ENCODE measurements at places on chromosomes 12 and 14. TPM values are rescaled to one million over a fixed set of nuclear protein-coding genes. Genes with fewer than 3 reads are reported as not detected.

DNA sequence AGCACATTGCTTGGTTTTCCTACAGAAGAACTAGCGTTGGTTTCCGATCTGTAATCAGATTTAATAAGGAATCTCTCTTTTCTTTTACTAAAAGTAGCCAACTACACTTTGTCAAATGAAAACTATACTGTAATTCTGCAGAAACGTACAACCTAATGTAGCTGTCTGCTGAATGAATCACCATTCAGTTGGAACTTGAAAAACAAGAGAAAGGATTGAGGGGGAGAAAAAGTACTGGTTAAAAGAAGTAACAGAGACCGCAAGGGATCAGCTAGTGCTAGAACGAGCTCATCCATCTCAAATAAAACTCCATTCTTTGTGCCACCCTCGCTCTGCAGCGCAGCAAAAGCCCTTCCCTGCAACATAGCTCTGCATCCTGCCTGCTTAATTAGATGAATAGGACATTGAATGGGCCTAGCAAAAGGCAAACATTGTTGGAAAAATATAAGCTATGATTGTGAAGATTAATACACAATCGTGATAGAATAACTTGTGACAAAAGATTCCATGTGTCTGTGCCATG is 2.6 kb downstream of the GARIN2 start:
- no peak overlapping the region for H3K4me3 ChIP-seq
- no peaks in the 10 kb centered on the region for H3K4me1 ChIP-seq
- H3K27ac ChIP-seq, result no peak overlapping the region
- DNase-seq, result no peak
- no peaks in the 10 kb centered on the region for H3K36me3 ChIP-seq

DNA sequence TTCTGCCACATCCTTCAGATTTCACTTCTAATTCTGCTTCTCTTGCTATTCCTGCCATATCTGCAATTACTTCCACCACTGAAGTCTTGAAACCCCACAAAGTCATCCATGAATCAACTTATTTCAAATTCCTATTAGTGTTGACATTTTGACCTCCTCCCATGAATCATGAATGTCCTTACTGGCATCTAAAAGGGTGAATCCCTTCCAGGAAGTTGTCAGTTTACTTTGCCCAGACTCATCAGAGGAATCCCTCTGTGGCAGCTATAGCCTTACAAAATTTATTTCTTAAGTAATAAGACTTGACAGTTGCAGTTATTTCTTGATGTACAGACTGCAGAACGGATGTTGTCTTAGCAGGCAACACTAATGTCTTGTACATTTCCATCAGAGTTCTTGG is 162.9 kb downstream of the PCNX1 start:
- H3K36me3 ChIP-seq, result peaks cover 41% of the 10 kb centered on the region
- peaks cover 6% of the 10 kb centered on the region for H3K4me1 ChIP-seq
- H3K4me3 ChIP-seq, result no peak overlapping the region
- no peak overlapping the region for H3K27ac ChIP-seq
- DNase-seq, result no peak

- H3K27me3 ChIP-seq, result no peaks in the 10 kb centered on the region
- no peaks in the 10 kb centered on the region for H3K36me3 ChIP-seq
- no peak for DNase-seq
- H3K27ac ChIP-seq, result no peak overlapping the region
- H3K4me3 ChIP-seq, result no peak overlapping the region
These were observed 30.4 kb upstream of the BEGAIN start for GRCh38 chr14:100617410-100618317.

- no peaks in the 10 kb centered on the region for H3K27me3 ChIP-seq
- no peak overlapping the region for H3K27ac ChIP-seq
- no peaks in the 10 kb centered on the region for H3K36me3 ChIP-seq
- no peak overlapping the region for H3K4me3 ChIP-seq
- no peak for DNase-seq
These were observed 34.9 kb downstream of the RERGL start for GRCh38 chr12:18054925-18055619.

GRCh38 chr12:18358077-18358476 is 96.8 kb downstream of the PIK3C2G start:
- no peak for DNase-seq
- no peak overlapping the region for H3K27ac ChIP-seq
- H3K4me1 ChIP-seq, result no peaks in the 10 kb centered on the region
- H3K36me3 ChIP-seq, result no peaks in the 10 kb centered on the region
- no peak overlapping the region for H3K4me3 ChIP-seq

- H3K4me1 ChIP-seq, result no peaks in the 10 kb centered on the region
- no peak overlapping the region for H3K27ac ChIP-seq
- no peak for DNase-seq
- H3K36me3 ChIP-seq, result no peaks in the 10 kb centered on the region
These were observed 199.5 kb upstream of the SFSWAP start for GRCh38 chr12:131511391-131511802.

DNA sequence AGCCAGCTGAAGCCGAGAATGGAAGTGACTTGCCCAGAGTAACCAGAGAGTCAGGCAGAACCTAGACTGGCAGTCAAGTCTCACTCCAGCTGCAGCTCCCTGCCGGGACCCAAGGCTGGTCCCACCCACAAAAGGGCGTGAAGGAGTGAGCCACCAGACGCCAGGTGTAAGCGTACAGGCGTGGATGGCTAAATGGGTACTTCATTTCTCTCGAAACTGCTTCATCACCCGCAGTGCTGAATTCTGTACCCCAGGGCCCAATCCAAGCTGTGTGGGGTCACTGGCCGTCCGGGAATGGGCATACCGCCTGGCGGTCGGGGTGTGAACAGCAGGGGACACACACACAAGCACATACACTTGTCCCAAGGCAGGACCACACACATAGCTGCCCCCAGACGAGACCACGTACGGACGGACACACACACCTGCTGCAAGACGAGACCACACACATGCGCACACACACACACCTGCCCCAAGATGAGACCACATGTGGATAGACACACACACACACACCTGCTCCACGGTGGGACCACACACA is 34.8 kb downstream of the DEGS2 start:
- DNase-seq, result no peak
- H3K27me3 ChIP-seq, result no peaks in the 10 kb centered on the region
- no peaks in the 10 kb centered on the region for H3K4me1 ChIP-seq
- no peak overlapping the region for H3K4me3 ChIP-seq
- no peak overlapping the region for H3K27ac ChIP-seq

- no peaks in the 10 kb centered on the region for H3K27me3 ChIP-seq
- no peak overlapping the region for H3K27ac ChIP-seq
- no peaks in the 10 kb centered on the region for H3K36me3 ChIP-seq
These were observed 82.4 kb downstream of the ARF6 start for GRCh38 chr14:49975276-49975675.

DNA sequence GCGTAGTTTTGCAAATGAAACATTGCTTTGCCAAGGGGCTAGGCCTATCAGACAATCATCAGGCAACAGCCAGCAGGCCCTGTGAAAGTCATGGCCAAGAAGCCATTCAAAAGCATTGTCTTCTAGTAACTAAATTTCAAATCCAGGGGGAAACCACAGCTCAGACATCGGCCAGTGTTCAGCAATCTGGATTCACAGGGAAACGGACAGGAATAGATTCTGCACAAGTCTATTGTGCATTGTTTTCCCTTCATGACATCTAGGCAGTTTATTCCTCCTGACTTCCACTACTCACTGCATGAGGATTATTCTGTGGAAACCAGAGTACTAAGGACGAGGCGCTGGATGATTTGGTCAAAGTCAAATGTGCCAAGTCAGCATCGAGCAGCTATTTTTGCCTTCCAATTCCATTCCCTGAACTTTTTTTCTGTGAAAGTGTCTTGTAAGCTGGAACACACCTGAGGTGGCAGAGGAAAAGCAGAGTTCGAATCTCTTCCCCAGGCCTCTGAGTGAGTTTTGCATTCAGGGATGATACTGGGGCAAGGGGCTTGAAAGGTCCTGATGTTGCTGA is 75.4 kb downstream of the VCPKMT start:
- H3K4me1 ChIP-seq, result peaks cover 24% of the 10 kb centered on the region
- DNase-seq, result no peak
- H3K36me3 ChIP-seq, result no peaks in the 10 kb centered on the region
- H3K27ac ChIP-seq, result peak overlapping the region; percentile 65
- H3K4me3 ChIP-seq, result no peak overlapping the region

GRCh38 chr12:95637471-95638155 is 86.3 kb upstream of the USP44 start:
- peaks cover 15% of the 10 kb centered on the region for H3K4me1 ChIP-seq
- DNase-seq, result no peak
- H3K36me3 ChIP-seq, result no peaks in the 10 kb centered on the region
- H3K27ac ChIP-seq, result no peak overlapping the region
- no peak overlapping the region for H3K4me3 ChIP-seq

GRCh38 chr14:54493293-54493692 is 4.5 kb upstream of the GMFB start:
- H3K27me3 ChIP-seq, result no peaks in the 10 kb centered on the region
- DNase-seq, result no peak
- peaks cover 5% of the 10 kb centered on the region for H3K4me1 ChIP-seq
- H3K36me3 ChIP-seq, result no peaks in the 10 kb centered on the region

DNA sequence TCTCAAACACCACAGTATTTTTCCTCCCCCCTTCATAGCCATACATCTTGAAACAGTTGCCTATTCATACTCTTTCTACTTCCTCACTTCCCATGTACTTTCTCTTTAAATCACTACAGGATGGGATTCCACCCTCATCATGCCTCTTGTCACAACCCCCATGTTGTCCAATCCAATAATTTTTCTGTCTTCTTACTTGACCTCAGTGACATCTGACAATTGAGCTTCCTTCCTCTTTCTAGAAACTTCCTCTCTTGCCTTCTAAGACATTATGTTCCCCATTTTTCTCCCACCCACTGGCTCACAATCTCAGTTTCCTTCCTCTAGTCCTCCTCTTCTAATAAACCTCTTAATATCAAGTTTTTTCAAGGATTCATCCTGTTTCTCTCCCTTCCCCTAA is 5.3 kb downstream of the C2CD5 start:
- peaks cover 38% of the 10 kb centered on the region for H3K4me1 ChIP-seq
- H3K27me3 ChIP-seq, result no peaks in the 10 kb centered on the region
- DNase-seq, result no peak
- H3K36me3 ChIP-seq, result no peaks in the 10 kb centered on the region
- peak overlapping the region; percentile 64 for H3K27ac ChIP-seq
- H3K4me3 ChIP-seq, result no peak overlapping the region

DNA sequence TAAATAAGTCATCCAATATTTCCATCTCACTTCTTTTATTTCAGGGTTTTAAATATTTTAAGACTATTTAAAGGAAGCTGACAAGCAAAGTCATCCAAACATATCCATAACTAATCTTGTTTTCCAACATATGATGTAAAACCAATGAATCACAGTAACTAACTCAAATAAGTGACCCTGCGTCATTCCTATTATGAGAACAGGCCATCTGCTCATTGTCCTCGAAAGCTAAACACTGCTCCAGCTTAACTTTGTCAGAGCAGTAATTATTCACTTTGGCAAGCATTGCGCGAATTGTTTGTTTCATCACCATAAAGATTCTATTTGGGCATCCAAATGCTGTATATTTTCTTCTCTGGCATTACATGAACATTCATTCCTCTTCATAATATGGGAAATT is 99.1 kb downstream of the CAPZA3 start:
- H3K4me3 ChIP-seq, result no peak overlapping the region
- no peaks in the 10 kb centered on the region for H3K36me3 ChIP-seq
- H3K27ac ChIP-seq, result no peak overlapping the region
- no peaks in the 10 kb centered on the region for H3K27me3 ChIP-seq
- H3K4me1 ChIP-seq, result no peaks in the 10 kb centered on the region

DNA sequence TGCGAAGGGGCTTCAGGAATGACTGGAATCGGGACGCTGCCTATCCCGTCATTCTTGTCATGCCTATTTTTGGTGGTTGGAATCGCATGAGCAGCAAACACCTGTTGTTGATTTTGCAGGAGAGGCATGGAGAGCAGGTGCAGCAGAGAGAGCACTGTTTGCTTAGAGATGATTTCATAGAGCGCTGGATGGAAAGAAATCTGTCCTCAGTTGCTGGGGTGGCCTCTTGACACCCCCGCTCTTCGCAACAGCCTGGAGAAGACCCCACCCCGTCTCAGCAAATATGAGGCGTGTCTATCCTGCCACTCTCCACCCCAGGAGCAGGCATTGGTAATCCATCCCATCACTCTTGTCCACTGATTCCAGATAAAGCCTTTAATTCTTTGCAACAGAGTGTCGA is 19.3 kb upstream of the NCOR2 start:
- no peak overlapping the region for H3K4me3 ChIP-seq
- no peak overlapping the region for H3K27ac ChIP-seq
- H3K36me3 ChIP-seq, result no peaks in the 10 kb centered on the region
- DNase-seq, result no peak
- peaks cover 17% of the 10 kb centered on the region for H3K4me1 ChIP-seq
- H3K27me3 ChIP-seq, result no peaks in the 10 kb centered on the region

GRCh38 chr12:53998110-53998899 is 1.7 kb upstream of the HOXC9 start:
- no peak for DNase-seq
- peaks cover 3% of the 10 kb centered on the region for H3K27me3 ChIP-seq
- H3K4me1 ChIP-seq, result peaks cover 42% of the 10 kb centered on the region
- no peak overlapping the region for H3K27ac ChIP-seq

DNA sequence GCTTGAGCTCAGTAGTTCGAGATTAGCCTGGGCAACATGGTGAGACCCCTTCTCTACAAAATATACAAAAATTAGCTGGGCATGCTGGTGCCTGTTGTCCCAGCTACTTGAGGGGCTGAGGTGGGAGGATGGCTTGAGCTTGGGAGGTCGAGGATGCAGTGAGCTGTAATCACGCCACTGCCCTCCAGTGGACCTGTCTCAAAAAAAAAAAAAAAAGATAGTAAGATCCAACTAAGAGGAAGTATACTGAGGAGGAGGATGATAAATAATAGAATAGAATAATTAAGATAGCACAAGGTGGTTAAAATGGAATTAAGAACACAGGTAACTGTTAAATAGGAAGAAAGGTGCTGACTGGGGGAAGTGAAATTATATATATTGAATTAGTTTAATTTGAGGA is 37.0 kb upstream of the BAZ1A start:
- no peak overlapping the region for H3K4me3 ChIP-seq
- H3K4me1 ChIP-seq, result no peaks in the 10 kb centered on the region
- no peaks in the 10 kb centered on the region for H3K27me3 ChIP-seq

DNA sequence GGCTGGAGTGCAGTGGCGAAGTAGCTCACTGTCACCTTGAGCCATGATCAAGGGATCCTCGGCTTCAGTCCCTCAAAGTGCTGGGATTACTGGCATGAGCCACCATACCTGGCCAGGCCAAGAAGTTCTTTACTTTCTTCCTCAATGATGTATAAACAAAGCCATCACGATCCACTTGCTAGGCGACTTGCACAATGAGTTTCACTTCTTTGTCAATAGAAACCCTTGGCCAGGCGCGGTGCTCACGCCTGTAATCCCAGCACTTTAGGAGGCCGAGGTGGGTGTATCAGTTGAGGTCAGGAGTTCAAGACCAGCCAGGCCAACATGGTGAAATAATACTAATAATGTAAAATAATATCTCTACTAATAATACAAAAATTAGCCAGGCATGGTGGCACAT is 14.4 kb upstream of the SPSB2 start:
- H3K27me3 ChIP-seq, result no peaks in the 10 kb centered on the region
- no peak overlapping the region for H3K4me3 ChIP-seq
- peaks cover 12% of the 10 kb centered on the region for H3K36me3 ChIP-seq
- no peak for DNase-seq

- no peaks in the 10 kb centered on the region for H3K4me1 ChIP-seq
- H3K27me3 ChIP-seq, result no peaks in the 10 kb centered on the region
- no peak overlapping the region for H3K27ac ChIP-seq
- H3K4me3 ChIP-seq, result no peak overlapping the region
- no peak for DNase-seq
These were observed 41.0 kb upstream of the DICER1 start for GRCh38 chr14:95198320-95198719.

The SERPINA3 gene
- total RNA-seq, result 50.7 TPM

The AKAP3 gene
- 1.2 TPM for total RNA-seq

The KLRD1 gene
- 10.9 TPM for total RNA-seq

The NKX2-8 gene
- total RNA-seq, result not detected

The PARPBP gene
- total RNA-seq, result 1.8 TPM

The TMEM63C gene
- not detected for total RNA-seq

The CMA1 gene
- 0.37 TPM for total RNA-seq

The GPR132 gene
- 14.7 TPM for total RNA-seq
